ENCODE measurements at places on chromosomes 13 and 19.

- H3K36me3 ChIP-seq, result no peaks in the 10 kb centered on the region
- H3K4me3 ChIP-seq, result no peak overlapping the region
- no peak for DNase-seq
- H3K27ac ChIP-seq, result no peak overlapping the region
- H3K4me1 ChIP-seq, result no peaks in the 10 kb centered on the region
- no peaks in the 10 kb centered on the region for H3K27me3 ChIP-seq
These were observed 65.8 kb downstream of the GGACT start for GRCh38 chr13:100522618-100523309.

DNA sequence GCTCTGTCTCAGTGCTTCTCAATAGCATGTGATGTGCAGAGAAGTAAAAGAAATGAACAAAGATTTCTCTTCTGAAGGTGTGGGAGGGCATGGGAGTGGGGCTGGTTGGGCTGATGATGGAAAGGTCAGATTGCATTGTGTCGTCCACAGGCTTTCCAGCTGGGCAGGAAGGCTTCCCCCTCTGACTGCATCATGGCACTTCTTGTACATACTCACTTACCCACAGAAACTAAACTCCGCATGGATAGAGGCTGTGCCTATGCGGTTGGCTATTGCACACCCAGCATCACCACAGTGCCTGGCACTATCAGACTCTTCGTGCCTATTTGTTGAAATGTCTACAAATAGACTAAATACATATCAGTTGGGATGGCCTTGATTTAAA lies 24.4 kb upstream of the TNFSF11 start:
- no peaks in the 10 kb centered on the region for H3K4me1 ChIP-seq
- H3K36me3 ChIP-seq, result no peaks in the 10 kb centered on the region
- H3K27me3 ChIP-seq, result no peaks in the 10 kb centered on the region
- no peak overlapping the region for H3K27ac ChIP-seq
- DNase-seq, result no peak

DNA sequence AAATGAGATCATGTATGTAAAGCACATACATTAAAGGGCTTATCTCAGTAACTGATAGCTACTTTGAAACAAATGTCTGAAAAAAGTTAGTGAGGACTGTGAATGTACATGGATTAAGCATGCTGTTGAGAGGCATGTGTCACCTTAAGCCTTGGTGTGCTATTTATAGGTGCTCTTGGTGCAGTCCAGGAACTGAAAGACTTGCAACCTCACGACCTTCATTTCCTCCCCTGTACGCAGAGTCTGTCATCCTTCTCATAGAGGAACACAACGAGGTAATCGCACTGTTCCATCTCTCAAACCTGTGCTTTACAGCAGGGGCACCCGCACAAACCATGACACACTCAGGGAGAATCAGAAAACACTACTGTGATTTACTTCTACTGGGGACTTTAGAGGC lies 65.6 kb downstream of the UFM1 start:
- no peak for DNase-seq
- no peaks in the 10 kb centered on the region for H3K36me3 ChIP-seq
- no peaks in the 10 kb centered on the region for H3K27me3 ChIP-seq
- H3K4me1 ChIP-seq, result peaks cover 17% of the 10 kb centered on the region
- no peak overlapping the region for H3K27ac ChIP-seq

DNA sequence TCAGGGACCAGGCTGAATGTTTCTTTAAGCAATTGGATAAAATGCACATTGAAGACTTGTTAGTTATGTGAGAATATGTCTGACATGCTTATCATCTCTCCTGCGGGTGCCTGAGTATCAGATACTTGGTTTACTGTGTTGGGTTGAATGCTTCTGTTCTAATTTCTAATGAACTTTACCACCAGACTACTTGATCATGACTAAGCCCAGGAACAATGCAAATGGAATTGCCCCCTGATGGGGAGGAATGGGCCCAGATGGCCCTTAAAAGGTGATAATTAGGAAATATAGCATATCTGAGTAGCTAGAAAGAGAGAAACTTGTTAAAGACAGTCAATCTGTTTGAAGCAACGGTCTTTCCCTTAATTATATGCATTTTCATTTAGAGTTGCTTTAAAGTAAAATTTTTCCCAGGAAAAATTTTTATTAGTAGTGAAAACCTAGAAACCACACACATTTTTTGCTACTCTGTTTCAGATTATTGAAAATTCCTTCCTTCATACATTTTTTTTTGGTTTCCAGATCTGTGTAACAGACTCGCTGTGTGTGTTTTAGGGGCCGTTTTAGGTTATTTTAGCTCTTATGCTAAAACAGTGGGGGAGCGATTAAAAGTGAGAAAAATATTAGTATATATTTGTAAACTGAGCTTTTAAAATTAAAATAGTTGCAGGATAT lies 186.6 kb downstream of the TM9SF2 start:
- no peak for DNase-seq
- H3K4me3 ChIP-seq, result no peak overlapping the region
- no peaks in the 10 kb centered on the region for H3K36me3 ChIP-seq
- H3K4me1 ChIP-seq, result peaks cover 5% of the 10 kb centered on the region

DNA sequence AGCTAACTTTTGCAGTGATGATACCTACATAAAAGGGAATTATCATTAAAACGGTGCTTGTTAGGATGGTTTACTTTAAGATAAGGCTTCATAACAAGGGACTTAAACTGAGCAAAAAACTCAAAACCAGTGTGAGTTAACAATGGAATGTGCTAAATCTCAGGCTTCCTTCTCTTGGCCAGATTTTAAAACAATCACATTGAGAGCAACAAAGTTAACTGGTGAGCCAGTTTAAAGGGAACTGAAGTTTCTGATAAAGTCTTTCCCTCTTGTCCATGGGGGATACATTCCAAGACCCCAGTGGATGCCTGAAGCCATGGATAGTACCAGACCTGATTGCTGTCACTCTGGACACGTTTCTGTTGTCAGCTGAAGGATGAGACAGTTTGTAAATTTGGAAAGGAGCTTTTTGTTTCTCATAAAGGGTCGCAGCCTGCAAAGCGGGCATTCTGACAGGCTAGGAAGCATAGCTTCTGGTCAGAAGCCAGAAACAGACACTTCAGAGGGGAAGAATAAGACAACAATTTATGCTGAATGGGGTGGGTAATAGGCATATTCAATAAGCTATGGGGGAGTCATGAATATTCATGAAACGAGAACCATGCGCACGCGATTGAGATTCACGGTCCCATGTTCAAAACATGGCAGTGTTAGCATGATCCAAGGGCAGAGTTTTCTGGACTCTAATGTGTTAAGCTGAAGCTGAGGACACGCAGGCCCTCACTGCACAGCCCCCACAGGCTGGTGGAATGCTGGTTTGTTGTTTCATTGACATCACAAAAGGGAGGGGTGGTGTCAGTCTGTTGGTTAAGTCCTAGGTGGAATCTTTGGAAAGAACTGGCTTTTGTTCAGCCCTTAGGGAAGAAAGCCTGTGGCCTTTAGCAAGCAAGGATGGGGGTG lies 150.6 kb upstream of the RNF113B start:
- DNase-seq, result peak; percentile 38
- no peaks in the 10 kb centered on the region for H3K27me3 ChIP-seq
- H3K4me1 ChIP-seq, result peaks cover 58% of the 10 kb centered on the region
- H3K4me3 ChIP-seq, result no peak overlapping the region

- no peak overlapping the region for H3K27ac ChIP-seq
- peaks cover 22% of the 10 kb centered on the region for H3K27me3 ChIP-seq
- H3K4me1 ChIP-seq, result peaks cover 17% of the 10 kb centered on the region
- no peak for DNase-seq
- H3K4me3 ChIP-seq, result no peak overlapping the region
These were observed 25.7 kb downstream of the CCNE1 start for GRCh38 chr19:29837448-29837981.
